ENCODE measurements at places on chromosomes 1 and 21. TPM values are rescaled to one million over a fixed set of nuclear protein-coding genes. Genes with fewer than 3 reads are reported as not detected.

The C4BPA gene
- total RNA-seq = not detected

DNA sequence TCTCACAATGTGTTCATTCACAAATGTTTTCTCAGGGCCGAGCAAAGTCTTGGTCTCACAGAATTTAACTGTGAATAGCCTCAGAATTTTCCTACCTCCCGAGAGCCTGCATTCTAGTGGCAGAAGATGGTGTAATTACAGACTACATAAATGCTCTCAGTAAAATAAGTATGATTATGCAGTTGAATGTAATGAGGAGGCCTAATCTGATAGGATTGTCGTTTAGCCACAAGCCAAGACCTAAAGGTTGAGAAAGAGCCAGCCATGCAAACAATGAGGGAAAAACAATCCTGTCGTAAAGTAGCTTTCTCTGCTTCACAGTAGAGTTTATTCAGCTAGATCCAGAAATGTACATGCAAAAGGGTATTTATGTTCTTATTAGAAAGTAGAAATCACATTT, 607.8 kb upstream of the B3GALT2 start:
- no peak for DNase-seq
- no peak overlapping the region for H3K4me3 ChIP-seq
- no peaks in the 10 kb centered on the region for H3K36me3 ChIP-seq

GRCh38 chr1:234855851-234856250, 245.9 kb upstream of the IRF2BP2 start:
- H3K4me1 ChIP-seq = peaks cover 15% of the 10 kb centered on the region
- H3K4me3 ChIP-seq = no peak overlapping the region
- no peaks in the 10 kb centered on the region for H3K36me3 ChIP-seq
- H3K27me3 ChIP-seq = peaks cover 3% of the 10 kb centered on the region
- H3K27ac ChIP-seq = no peak overlapping the region

GRCh38 chr1:104791030-104791429, 1041.3 kb downstream of the AMY1C start:
- no peaks in the 10 kb centered on the region for H3K27me3 ChIP-seq
- no peak overlapping the region for H3K4me3 ChIP-seq
- H3K27ac ChIP-seq = no peak overlapping the region
- H3K36me3 ChIP-seq = no peaks in the 10 kb centered on the region

DNA sequence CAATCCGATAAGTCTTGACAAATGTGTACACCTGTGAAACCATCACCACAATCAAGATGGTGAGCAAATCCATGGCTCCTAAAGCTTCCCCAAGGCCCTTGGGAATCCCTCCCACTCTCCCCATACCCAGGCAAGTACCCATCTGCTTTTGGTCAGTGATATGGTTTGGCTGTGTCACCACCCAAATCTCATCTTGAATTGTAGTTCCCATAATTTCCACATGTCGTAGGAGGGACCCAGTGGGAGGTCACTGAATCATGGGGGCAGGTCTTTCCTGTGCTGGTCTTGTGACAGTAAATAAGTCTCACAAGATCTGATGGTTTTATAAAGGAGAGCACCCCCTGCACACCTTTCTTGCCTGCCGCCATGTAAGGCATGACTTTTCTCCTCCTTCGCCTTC, 14.6 kb upstream of the GUCA2B start:
- peaks cover 8% of the 10 kb centered on the region for H3K27me3 ChIP-seq
- H3K4me3 ChIP-seq = no peak overlapping the region
- peaks cover 6% of the 10 kb centered on the region for H3K4me1 ChIP-seq

Data from progenitor cell of endocrine pancreas (in vitro differentiated cells).